ENCODE measurements at places on chromosomes 16 and 17.

- DNase-seq = no peak
Observed at GRCh38 chr17:75115555-75115954, 5.8 kb downstream of the ARMC7 start.

- no peak for DNase-seq
Observed at GRCh38 chr17:77867308-77867781, 91.2 kb upstream of the TNRC6C start.

DNA sequence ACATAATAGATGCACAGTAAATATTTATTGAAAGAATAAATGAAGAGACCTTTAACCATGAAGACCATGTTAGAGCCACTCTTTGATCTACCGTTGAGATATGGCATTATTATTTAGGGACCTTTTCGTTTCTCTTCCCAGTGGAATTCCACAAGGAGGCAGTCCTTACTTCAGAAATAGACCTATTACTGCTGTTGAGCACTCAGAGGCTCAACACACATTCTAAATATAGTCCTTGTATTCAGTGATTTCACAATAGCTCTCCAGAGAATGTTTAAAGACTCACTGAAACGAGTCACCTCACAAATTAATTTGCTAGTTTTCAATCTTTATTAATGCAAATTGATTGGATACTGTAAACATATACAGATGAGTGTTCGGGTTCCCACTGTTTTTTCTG lies 603.8 kb downstream of the CDH8 start:
- no peak for DNase-seq

DNA sequence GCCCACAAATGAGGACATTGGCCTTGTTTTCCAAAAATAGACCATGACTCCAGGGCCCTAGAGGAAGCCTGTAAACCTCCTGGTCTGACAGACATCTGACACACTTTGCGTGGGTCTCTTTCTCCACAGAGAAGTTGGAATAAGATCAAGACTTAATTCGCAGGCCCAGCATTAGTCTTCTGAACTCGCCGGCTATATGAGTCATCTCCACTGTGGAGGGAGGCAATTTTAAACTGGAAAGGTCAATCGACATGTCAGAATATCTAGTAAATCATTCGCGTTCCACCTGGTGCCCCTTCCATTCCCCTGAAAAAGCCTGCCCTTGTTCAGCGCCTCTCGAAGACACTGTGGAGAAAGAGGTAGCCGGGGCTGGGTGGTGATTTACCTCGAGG lies 140.1 kb downstream of the CLEC16A start:
- DNase-seq = no peak

- DNase-seq = no peak
Observed at GRCh38 chr17:34114174-34114573, 140.9 kb upstream of the CCL2 start.

DNA sequence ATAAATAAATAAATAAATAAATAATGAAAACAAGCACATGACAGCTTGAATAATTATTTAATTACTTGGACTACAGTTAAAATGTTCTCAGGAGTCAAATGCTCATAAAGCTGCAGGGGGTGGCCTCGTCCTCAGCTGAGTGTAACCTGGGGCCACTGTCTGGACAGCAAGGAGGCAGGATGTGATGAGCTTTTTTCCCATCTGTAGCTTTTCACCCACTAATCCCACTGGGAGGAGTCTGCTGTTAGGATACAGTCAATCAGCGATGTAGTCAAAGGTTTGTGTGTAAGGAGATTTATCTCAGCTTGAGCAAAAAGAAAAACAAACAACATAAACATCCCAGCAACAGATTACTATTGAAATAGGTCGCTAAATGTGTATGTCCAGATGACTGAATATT lies 22.5 kb downstream of the ZCCHC14 start:
- no peak for DNase-seq

DNA sequence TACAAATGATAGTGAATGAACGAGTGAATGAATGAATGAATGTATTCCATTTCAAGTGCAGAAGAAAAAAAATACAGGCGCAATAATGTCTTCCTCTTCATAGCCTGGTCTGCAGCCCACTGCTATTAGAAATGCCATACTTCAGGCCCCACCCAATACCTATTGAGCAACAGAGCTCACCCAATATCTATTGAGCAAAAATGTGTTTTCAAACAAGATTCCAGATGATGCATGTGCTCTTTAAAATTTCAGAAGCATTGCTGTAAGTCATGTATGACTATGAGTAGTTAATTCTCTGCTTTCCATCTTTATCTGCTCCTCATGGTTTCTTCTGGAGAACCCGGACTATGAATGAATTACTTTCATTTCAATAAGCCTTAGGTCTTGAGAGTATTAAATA lies 308.2 kb downstream of the XYLT1 start:
- no peak for DNase-seq

GRCh38 chr16:84724606-84725309 lies 25.0 kb downstream of the USP10 start:
- DNase-seq = no peak

- DNase-seq = no peak
Observed at GRCh38 chr17:76054112-76054476, 18.2 kb downstream of the SRP68 start.

- peak; percentile 91 for DNase-seq
Observed at GRCh38 chr17:38701504-38702165, 3.4 kb upstream of the MLLT6 start.

GRCh38 chr16:12951976-12952375 lies 50.6 kb downstream of the SHISA9 start:
- DNase-seq = no peak

GRCh38 chr17:50589095-50589705 lies 28.7 kb downstream of the CACNA1G start:
- DNase-seq = no peak

- DNase-seq = peak; percentile 66
Observed at GRCh38 chr17:63834431-63835166, 7.1 kb upstream of the FTSJ3 start.

GRCh38 chr17:39400547-39401411 lies 647 bp downstream of the FBXL20 start:
- DNase-seq = no peak

DNA sequence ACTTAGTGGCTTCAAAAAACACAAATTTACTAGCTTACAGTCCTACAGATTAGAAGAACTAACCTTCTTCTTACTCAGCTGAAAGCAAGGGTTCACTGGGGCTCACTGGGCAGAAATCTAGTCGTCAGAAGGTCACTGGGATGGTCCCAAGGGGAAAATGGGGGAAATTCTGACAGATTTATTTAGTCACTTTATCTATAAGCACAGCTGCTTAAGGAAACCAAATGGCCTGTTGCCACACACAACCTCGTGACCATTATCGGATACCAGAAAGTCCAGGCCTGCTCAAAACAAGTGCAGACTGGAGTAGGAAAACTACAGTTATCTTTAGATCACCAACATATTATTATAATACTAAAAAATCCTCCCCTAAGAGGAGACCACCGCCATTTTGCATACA lies 374.6 kb upstream of the ASIC2 start:
- no peak for DNase-seq

DNA sequence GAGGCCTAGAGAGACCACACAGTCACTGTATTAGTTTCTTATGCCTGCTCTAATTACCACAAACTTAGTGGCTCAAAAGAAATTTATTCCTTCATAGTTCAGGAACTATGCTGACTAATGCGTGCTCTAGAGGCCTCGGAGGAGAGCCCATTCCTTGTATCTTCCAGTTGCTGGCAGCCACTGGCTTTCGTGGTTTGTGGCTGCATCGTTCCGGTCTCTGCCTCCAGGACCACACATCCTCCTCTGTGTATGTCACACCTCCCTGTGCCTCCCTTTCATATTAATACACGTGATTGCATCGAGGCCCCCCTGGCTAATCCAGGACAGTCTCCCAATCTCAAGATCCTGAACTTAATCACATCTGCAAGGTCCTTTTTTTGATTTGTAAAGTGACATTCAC lies 16.9 kb upstream of the MYLK3 start:
- DNase-seq = no peak

GRCh38 chr17:57372156-57372555 lies 115.8 kb downstream of the MSI2 start:
- no peak for DNase-seq

- no peak for DNase-seq
Observed at GRCh38 chr17:63928966-63929695, 3.0 kb downstream of the CD79B start.

DNA sequence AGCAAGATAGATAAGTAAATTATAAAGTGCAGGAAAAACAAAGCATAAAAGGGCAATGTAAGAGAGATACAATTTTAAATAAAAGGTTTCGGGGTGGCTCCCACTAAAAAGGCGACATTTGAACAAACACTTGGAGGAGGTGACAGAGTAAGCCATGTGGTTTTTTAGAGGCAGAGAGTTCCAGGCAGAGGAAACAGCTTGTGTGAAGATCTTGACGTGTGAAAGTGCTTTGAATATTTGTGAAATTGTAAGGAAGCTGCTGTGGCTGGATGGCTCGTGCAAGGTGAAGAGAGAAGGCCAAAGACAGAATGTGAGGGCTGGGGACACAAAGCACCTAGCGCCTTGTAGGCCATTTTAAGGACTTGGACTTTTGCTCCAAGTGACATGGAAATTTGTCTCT lies 28.6 kb upstream of the HYDIN start:
- DNase-seq = no peak

DNA sequence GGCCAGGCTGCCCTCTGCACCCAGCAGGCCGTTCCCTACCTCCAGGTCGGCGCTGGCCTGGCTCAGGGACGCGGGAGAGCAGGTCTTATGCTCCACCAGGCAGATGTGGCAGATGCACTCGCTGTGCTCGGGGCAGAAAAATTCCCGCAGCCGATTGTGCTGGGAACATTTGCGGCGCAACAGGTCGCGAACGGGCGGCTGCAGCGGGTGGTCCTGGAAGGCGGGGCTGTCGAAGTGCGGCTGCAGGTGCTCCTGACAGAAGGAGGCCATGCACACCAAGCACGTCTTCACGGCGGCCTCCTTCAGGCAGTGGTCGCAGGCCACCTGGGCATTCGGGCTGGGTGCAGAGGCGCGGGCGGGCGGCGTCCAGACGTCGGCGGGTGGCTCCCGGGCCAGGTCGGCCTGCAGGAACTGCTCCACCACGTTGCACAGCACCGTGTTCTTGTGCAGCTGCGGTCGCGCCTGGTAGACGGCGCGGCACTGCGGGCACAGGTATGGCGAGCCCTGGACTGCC lies 439 bp downstream of the TRIM25 start:
- no peak for DNase-seq

- peak; percentile 96 for DNase-seq
Observed at GRCh38 chr17:46266656-46267544, 28.0 kb upstream of the LRRC37A start.

DNA sequence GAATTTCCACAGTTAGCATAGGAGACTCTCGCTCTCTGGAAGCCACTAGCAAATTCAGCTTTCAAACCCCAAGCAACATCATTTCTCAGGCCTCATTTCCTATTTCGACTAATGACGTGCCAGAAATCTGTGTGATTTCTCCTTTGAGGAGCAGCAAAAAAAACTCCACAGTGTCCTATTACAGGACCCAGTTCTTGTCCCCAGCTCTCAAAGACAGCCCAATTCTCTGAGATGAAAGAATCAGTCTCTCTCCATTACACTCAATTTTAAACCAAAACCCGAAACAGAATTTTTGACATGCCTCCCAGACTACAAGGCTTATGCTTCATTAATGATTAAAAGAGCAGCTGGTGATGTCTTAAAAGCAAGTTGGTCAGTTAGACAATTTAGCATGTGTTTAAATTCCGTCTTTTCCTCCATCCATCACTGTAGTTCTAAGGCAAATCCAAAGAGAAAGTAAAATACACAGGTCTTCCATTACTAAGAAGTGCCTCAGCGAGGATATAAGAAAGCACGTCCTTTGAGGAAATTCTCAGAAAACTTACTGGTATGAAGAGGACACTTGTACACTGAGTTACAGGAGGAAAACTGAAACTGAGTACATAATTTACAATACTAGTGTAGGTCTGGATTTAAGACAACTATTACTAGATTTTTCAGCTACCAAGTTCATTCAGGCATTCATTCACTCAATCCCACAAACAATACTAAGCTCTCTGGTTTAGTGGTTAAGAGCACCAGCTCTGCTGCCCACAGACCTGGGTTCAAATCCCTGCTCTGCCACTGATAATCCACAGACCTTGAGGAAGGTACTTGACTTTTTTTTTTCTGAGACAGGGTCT lies 12.5 kb downstream of the TOM1L2 start:
- DNase-seq = peak; percentile 63

DNA sequence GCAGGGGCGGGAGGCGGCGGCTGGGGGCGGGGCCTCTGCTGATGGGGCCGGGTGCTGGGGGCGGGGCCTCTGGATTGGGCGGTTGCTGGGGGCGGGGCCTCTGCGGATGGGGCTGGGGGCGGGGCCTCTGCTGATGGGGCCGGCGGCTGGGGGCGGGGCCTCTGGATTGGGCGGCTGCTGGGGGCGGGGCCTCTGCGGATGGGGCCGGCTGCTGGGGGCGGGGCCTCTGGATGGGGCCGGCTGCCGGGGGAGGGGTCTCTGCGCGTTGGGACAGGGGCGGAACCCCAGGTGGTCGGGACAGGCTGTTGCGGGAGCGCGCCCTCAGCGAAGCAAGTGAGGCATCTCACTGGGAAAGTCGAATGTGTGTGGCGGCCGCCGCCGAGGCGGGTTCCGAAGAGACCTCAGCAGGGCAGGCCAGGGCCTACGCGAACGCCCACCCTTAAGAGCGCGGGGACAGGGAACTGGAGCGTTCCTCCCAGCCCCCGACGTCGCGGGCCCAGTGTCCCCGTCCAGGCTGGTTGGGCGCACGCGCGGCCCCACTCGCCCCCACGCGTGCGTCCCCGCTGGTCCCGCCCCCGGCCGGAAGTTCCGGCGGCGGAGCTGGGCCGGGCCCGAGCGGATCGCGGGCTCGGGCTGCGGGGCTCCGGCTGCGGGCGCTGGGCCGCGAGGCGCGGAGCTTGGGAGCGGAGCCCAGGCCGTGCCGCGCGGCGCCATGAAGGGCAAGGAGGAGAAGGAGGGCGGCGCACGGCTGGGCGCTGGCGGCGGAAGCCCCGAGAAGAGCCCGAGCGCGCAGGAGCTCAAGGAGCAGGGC lies at the start of gene STUB1:
Gene STUB1 (plus strand): TSS at position 597 of the 811 bp plus-strand sequence. CDS start 116 bp downstream, at position 713.
- peak; percentile 97 for DNase-seq

DNA sequence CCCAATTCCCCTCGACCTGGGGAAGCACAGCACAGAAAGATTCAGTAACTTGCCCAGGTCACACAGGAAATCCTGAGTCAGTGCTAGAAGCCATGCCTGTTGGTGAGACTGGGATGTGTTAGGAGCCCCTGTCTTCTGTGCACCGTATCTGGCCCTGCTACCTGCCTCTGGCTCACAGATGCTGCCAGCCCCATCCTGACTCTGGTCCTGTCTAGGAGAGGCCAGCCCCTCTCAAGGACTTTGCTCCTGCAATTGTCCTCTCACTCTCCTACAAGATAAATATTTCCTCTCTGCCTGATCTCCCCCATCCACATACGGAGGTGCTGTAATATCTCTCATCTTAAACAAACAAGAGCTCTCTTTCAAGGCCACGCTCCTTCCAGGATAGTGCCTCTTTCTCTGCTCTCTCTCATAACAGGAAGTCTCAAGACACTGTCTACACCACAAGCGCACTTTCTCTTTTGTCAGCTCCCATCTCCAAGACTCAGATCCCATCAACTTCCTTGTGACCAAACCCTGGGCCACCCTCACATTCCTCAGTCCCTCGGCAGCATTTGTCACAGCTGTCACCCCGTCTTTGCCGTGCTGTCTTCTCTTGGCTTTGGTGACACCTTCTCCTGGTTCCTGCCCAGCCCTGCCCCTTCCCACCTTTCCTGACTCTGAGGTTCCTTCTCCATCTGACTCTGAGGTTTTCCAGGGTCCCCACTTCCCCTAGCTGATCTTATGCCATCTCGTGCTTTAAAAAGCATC lies 1.9 kb downstream of the SLC13A2 start:
- DNase-seq = peak; percentile 23

Data from activated CD8-positive, alpha-beta memory T cell treated with anti-CD3 and anti-CD28 coated beads, Interleukin-2, amount 50 U/mL, for 48 hours (primary cell).